ENCODE measurements at places on chromosomes 6 and 20.

DNA sequence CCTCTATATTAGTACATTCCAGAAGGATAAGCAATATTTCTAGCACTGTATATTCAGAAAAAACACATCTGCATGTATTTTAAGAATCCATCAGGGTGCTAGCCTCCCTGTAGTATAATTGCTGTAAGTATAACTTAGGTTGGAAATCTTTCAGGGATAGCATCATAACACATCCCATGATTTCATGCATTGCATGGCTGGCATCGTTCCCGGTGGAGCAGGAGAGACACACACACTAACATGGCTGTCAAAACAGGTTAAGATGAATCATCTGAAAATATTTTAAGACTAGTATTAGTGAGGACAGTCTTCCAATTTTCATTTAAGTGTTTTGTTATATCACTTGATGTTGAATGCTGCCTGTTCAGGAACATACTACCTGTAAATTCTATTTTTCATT is 32.1 kb upstream of the CENPW start:
- no peak for DNase-seq

DNA sequence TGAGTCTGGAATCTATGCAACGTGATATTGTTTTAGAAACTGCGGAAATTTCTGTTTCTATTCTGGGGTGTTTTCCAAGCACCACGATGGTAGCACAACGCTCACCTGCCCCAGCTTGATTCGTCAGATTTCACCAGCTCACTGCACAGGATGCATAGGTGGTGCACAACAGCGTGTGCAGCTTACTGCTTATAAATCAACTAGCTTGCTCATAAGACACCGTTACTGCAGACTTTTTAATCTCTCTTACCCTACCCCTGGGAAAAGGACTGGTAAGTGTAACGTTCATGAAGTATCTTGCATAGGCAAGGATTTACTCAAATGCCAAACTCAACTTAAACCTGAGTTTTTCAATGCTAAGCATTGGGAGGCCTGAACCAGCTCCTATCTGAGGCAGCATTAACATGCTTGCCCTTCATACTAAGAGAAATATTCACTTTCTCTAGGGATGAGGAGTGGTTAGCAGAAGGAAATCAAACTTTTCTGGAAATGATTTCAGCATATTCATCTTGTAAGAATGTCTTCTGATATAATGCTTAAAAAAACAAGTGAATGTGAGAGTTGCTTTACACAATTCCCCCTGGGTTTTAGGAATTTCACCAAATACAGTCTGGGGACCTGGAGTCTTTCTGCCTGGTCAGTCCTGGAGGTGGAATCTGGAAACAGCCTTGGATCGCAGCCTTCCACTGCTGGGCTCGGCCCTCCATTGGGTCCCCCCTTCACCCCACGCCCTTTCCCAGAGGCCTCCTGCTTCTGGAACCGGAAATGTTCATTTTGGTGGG is 100.6 kb downstream of the DACT2 start:
- DNase-seq, result no peak

GRCh38 chr20:22232473-22232872 is 351.9 kb downstream of the FOXA2 start:
- no peak for DNase-seq

- no peak for DNase-seq
Observed at GRCh38 chr6:17741507-17741906, 34.8 kb upstream of the NUP153 start.

DNA sequence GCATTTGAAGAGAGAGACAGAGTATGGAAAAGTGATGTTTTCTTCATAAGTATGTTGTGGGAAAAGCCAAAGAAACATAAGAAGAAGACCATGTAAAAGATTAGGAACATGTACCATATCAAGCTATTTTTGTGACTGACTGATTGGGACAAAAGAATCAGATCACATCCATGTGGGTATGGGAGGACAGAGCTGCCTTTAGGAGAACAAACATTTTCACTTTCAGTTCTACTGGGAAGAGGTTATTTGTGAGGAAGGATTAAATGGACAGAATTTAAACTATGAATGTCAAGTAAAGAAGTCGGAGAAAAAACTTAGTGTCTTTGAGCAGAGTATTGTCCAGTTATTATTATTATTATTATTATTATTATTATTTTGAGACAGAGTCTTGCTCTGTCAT is 124.4 kb upstream of the HCRTR2 start:
- DNase-seq, result no peak

DNA sequence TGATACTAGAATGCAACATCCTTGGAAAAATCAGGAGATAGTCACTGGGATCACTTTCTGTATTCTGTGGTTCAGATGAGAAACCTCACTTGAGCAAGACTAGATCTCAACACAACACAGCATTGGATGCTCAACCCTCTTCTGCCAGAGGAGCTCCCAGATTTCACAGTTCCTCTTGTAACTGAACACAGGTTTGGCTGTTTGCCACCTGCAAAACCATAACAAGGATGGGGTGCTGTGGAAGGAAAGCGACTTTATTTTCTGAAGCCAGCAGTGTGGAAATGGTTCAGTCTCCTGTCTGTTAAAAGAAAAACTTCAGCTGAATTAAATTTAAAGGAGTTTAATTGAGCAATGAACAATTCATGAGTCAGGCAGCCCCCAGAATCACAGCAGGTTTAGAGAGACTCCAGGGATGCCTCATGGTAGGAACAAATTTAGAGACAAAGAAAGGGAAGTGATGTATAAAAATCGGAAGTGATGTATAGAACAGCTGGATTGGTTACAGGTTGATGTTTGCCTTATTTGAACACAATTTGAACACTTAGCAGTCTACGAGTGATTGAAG is 149.9 kb upstream of the UST start:
- DNase-seq, result no peak

DNA sequence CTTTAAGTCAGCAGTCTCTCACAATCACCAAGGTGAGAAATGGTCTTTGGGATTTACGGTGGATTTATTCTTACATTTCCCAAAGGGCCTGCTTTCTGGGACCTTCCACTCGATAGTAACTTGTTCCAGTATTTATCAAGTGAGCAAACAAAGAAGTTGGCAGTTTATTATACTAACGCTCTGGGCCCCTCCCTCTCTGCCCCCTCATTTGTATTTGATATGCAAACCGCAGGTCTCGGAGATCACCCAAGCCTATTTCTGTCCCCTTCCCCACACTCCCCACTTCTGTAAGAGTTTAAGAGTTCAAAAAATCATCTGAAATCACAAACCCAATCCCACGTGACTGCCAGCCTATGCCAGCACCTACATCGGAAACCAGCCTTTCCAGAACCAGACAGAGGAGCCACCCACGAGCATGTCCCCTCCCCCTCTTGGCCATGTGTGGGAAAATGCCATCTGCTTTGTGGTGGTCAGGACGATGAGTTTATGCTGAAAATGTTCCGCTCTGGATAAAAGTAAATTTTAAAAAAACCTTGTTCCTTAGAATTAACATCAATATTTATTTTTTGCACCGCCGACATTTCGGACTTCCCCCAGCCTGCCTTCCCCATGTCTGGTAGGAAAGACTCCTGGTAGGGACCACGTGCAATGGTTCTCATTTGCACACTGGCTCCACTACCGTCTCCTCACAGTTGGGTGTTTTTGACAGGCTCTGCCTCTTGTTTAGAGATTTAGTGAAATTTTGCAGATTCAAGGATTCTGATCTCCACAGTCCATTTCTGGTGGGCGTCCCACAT is 281.0 kb downstream of the TFAP2C start:
- no peak for DNase-seq

- DNase-seq, result no peak
Observed at GRCh38 chr6:90574610-90575009, 12.3 kb downstream of the MAP3K7 start.

DNA sequence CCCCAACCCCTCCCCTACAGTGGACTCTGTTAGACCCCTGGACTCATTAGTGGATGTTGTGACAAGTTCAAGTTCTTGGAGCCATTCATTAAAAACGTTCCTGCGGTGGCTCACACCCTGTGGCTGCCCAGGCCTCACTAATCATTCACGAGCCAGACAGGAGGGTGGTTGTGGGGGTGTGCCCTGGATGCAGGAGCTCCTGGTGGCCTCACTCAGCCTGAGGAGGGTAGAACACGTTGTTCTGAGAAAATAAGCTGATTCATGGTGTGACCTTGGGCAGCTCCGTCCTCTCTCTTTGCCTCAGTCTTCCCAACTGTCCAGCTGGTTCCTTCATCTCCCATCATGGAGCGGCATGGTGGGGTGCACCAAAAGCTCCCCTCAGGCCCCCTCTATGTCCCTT is 16.7 kb downstream of the SLC13A3 start:
- DNase-seq, result no peak

DNA sequence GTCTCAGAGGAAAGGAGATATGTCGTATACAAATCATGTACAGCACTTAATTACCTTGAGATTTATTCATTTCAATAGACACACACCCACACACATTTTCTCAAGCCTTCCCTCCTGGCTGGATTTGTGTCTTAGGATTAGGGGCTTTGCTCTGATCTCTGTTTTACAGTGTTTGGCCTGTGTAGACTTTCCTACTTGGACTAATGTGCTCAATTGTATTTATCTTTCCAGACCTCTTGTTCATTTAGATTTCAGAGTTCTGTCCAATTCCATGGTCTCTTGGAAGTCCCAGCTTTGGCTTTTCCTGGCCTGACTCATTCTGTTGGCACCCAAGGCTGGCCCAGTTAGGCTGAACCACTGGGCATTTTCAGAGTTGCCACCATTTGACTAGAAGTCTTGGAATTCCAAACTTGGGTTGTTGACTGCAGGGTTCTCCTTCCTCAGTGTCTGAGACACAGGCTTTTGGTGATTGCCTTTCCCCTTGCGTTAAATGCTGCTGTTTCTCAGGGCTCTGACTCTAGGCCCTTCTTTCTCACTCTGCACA is 8.9 kb upstream of the RFPL4B start:
- DNase-seq, result no peak

GRCh38 chr20:14449323-14449722 is 111.9 kb upstream of the FLRT3 start:
- DNase-seq, result no peak

- no peak for DNase-seq
Observed at GRCh38 chr6:43817192-43817591, 47.2 kb downstream of the VEGFA start.

DNA sequence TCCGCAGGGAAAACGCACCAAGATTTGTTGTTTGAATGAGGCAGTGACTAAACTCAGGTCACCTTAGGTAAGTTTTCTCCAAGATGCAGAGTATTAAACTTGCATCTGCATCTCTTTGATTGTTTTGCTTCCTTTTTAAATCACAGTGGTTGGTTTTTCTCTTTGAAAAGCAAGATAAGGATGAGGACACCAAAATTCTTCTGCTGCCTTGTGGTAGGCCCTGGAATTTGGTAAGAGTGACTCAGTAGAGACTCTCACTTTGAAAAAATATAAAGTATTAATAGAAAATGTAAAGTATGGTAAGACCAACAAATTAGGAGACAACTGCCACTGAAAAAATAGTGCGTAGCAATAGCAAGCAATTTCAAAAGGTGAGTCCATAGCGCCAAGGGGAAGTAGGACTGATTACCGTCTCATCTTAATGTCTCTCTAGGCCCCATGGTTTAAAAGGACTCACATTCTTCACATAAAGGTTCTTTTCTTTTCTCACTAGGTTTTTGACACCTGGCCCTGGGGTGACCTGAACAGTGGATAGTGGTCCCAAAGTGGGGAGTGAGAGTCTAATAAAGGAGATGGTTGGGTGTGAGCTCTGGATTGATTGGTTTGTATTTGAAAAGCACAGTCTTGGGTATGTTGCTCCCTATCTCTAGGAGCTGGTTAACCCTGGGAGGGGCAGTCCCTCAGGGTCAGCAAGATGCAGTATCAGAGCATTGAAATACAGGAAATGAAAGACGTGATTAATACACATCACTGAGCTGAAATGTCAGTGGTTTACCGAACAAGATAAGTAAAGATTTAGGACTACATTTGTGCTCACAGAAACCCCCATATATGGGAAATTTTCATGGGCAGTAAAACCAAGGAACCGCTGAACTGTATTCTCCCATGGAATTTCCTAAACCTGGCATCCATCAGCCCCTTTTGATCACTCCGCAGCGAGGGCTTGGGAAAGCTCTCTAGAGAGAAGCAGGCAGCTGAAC is 221.2 kb downstream of the SLC24A3 start:
- DNase-seq, result no peak
